ENCODE measurements at places on chromosomes 11 and 22.

- no peak for DNase-seq
Measured at GRCh38 chr11:62644220-62644619, 2.2 kb downstream of the GANAB start.

DNA sequence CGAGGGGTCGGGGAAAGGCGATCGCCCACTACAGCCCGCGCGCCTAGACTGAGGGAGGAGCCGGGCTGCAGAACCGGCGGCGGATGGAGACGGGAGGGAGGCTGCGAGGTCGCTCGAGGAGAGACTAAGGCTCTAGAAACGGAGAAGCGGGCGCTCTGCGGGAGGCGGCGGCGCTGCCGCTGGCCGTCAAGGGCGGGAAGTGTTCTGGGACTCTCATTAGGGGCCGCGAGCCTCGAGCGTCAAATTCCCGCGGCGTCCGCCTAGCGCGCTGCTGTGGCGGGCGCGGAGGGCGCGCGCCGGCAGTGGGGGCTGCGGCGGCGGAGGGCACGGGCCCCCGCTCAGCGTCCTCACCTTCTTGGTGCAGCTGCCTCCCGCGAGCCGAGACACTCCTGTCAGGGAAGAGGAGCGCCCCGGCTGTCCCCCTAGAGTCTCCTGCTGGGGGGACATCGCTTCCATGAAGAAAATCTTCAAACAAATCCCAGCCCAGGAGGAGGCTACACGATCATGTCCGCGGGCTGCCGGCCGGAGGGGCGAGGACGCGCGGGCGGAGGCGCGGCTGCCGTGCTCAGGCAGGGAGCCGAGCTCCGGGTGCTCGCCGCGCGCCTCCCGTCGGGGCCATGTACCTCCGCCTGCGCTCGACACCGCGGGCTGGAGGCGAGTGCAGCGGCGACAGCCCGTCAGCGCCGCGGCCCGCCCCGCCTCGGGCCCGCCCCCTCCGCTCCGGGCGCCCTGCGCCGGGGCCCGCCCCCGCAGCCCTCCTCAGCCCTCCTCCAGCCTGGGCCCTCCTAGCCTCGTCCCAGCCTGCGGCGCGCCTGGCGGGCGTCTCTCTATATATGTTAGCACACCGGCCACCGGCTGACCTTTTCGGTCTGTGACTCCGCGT, at the start of gene ARHGAP20:
Gene ARHGAP20, minus strand, starts transcription at position 662 of the 883 bp plus-strand sequence. Its CDS starts 206 bp downstream, at position 456.
- peak; percentile 84 for DNase-seq

- DNase-seq, result no peak
Measured at GRCh38 chr22:28029956-28030355, 110.9 kb upstream of the PITPNB start.

DNA sequence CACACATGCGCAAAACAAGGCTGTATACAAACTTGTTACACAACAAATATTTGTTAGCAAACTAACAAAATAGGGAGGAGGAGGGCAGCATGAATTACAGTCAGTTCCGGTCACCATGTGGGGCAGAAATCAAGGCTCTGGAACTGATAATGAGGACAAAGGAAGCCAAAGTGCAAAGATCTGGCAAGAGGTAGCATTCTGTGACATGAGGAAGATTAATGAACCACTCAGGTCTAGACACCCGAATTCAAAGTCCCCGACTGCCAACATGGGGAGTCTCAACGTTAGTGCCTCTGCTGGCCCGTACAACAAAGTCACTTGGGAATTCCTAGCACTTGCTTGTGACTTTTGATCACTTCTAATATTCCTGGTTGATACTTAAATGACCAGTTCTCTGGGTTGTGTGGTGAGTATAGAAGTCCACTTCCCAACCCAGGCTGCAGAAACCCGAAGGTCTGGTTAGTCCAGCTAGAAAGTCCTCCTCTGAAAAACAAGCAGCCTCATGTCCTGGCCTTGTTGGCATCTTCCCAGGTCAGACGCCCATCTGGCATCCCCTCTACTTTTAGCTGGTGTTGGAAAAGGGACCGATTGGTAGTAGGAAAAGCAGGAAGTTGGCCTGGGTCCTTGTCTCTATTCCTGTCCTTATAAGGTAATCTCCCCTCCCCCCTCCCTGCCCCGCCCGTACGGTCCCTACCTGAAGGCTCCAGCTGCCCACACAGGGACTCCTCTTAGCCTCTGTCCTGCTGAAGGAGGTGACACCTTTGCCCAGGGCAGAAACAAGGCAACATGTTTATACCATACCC, 1.6 kb downstream of the SUN2 start:
- DNase-seq, result peak; percentile 26

GRCh38 chr22:25109878-25110595, 89.6 kb upstream of the CRYBB3 start:
- no peak for DNase-seq

GRCh38 chr22:22050141-22050775, 67.7 kb upstream of the TOP3B start:
- no peak for DNase-seq

- no peak for DNase-seq
Measured at GRCh38 chr11:45083544-45084087, 62.8 kb upstream of the PRDM11 start.
